ENCODE measurements at places on chromosomes 1 and 21.
A peak's percentile ranks its signal among the peaks of the same experiment; 100 is the strongest.

DNA sequence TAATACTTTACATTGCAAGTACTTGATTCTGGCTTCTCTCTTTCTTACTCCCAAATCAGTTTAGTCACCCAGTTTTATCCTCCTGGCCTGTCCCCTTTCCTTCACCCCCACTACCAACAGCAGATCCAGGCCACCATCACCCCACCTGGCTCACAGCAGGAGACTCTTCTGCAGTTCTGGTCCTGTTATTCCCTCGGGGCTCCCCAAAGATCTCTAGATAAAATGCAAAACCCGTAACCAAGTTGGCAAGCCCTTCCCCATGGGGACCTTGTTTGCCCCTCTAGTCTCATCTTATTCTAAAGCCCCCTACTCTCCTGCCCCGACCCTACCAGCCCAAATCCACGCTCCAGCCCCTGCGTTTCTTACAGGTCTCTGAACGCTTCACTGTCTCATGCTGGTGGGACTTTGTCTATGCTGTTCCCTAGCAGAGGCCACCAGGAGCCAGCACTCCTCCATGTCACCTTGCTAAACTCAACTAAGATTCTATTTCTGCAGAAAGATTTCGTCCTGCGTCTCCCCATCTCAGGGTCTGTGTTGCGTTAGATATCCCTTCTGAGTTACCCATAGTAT is 4.0 kb downstream of the ABCG1 start:
- DNase-seq = no peak

GRCh38 chr1:57839067-57839466 is 415.2 kb upstream of the DAB1 start:
- DNase-seq = no peak

GRCh38 chr1:152460529-152460899 is 46.5 kb upstream of the CRNN start:
- no peak for DNase-seq

DNA sequence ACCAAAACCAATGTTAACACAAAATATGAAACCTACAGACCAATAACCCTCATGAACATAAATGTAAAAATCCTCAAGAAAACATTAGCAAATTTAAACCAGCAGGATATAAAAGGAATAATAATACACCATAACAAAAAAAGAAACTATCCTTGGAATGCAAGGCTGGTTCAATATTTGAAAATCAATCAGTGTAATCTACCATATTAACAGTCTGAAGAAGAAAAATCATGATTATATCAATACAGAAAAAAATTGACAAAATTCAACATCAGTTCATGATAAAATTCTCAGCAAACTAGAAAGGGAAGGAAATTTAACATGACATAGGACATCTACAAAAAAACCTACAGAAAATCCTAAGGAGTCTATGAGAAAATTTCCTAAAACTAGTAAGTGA is 19.8 kb downstream of the PRMT2 start:
- no peak for DNase-seq

DNA sequence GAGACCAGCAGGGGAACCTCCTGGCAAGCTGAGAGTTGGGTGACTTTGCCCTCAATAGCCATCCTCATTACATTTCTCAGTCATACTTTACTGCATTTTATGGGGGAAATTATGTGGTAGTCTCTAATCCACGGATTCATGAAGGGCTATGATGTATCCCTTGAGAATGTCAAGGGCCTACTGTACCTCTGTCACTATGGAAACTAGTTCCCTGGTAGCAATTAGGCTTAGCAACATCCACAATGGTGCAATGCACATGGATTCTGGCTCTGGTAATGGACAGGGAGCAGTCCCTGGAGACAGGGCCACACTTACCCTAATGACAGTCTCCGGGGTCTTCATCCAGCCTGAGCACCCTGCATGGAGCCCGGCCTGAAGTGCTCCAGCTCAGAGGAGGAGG is 26.5 kb downstream of the LRRN2 start:
- DNase-seq = no peak

DNA sequence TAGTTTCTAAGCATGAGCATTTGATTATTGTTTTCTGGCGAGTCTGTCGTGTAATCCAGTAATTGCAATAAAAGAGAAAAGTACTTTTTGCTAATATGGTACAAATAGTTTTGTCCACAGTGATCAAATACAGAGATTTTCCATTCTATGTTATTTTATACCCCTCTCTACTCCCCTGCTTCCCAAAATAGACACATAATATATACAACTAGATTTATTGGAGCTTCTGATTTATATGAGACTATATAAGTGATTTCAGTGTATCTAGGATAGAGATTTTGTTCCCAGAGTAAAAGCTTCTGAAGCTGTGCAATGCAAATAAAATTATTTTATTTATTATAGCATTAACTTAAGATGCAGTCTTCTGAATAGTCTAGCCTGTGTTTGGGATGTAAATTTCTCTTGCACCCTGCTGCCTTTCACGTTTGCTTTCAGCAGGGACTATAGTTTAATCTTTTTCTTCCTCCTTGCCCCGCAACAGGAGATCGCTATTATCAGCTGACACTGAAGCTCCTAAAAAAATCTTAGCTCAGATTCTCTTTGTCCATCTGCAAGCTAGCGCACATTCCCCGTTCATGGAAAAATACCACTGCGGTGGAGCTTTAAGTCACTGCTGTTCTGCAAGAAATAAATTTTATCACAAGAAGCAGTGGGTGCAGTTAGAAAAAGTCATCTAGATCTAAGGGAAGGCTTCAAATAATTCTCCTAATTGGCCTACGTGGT is 273.3 kb downstream of the DISC1 start:
- no peak for DNase-seq

DNA sequence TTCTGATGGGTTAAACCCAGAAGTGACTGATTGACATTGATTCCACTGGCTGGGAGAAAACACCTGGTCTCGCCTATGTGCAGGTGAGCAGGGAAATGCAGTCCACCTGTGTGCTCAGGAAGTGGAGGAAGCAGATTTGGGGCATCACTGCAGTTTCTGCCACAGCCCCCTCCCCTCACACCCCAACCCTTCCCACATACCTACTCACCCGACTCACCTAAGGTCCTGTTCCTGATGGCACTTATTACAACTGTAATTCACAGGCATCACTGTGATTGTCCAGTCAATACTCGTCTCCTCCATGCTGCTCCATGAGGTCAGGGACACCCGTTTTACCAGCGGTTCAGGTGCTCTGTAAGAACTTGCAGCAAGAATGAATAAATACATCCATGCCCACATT is 68.5 kb downstream of the PCP4 start:
- DNase-seq = no peak

GRCh38 chr1:1118011-1118875 is 2.4 kb upstream of the C1orf159 start:
- DNase-seq = no peak

DNA sequence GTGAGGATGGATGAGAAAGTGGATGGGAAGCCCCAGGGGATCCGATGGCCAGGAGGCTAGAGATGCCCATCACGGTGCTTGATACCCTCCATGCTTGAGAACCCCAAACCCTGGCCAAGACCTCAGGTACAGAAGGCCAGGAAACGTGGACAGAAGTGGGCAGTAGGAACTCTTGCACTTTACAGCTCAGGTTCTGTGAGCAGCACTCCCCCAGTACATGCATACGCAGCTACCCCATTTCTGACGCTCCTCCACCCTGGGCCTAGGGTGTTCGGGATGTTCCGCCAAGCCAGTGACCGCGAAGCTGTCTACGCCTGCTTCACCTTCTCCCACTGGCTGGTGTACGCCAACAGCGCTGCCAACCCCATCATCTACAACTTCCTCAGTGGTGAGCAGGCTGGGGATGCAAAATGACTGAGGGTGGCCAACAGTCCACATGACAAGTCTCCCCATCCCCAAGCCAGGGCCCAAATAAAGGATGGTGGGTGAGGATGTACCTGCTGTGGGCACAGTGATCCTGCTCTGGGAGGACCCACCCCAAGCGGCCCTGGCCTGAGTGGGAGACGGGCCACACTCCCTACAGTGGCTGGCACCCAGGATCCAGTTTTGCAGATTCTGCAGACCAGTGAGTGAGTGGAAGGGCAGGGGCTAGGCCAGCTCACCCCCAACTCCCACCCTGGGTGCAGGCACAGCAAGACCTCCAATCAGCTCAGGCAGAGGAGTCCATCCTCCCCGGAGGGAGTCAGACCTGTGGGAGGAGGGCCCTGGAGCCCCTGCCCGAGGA is 7.4 kb downstream of the HCRTR1 start:
- no peak for DNase-seq

DNA sequence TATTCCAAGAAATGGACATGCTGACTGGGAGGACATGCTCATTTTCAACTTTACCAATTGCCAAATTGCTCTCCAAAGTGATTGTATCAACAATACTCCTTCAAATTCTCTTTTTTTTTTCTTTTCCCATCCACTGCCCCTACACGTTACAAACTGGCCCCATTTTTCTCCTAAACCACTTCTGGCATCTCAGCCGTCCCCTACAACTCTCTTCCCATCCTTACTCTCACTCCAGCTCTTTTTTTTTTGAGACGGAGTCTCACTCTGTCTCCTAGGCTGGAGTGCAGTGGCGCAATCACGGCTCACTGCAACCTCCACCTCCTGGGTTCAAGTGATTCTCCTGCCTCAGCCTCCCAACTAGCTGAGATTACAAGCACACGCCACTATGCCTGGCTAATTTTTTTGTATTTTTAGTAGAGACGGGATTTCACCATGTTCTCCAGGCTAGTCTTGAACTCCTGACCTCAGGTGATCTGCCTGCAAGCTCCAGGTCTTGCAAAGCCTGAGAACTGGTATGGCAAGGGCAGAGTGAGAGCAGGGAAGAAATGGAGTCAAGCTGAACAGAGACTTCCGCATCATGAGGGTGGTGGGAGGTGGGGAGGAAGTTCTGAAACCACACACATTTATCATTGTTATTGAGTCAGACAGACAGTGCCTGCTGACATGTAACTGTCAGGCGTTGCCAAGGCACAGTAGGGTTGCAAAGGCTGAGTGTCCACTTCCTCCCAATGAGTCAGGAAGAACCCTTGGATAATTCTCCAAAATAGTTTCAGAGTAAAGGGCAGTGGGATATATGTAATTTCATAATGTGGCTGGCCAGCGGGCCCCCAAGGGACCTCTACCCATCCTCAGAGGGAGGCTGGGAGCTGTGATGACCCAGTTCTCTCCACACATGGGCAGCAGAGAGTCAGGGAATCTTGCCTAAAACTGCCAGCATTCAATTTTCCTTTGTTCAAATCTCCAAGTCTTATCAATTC is 17.4 kb downstream of the CELA3A start:
- DNase-seq = peak; percentile 80

GRCh38 chr1:86703696-86704457 is 499 bp upstream of the SH3GLB1 start:
- DNase-seq = no peak

DNA sequence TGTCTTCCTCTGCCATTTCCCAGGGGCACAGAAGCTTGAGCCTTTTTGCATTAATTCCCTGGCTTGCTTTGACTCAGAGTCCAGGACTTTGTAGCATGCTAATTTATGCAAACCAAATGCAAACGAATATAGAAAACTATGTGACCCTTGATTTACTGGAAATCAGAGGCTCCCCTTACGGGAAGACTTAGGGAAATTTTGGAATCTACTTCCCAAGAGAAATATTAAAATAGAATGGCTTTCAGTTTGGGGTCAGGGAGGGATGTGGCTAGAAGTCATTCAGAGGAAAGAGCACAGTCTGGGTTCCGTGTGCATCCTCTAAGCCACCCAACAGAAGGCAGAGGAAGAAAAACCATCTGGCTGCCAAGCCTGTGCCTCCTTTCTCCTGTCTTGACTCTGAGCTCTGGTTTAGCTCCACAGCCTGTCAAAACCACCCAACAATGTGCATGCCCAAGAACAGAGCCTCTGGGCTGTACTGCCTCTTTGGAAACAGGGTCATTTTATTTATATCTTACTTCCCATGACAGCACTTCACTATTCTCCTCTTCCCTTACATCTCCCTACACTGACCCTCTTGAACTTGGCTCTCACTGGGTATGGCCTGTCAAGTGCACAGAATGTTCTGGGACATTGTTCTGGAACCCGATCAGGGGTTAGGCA is 30.1 kb downstream of the ATF3 start:
- DNase-seq = no peak

DNA sequence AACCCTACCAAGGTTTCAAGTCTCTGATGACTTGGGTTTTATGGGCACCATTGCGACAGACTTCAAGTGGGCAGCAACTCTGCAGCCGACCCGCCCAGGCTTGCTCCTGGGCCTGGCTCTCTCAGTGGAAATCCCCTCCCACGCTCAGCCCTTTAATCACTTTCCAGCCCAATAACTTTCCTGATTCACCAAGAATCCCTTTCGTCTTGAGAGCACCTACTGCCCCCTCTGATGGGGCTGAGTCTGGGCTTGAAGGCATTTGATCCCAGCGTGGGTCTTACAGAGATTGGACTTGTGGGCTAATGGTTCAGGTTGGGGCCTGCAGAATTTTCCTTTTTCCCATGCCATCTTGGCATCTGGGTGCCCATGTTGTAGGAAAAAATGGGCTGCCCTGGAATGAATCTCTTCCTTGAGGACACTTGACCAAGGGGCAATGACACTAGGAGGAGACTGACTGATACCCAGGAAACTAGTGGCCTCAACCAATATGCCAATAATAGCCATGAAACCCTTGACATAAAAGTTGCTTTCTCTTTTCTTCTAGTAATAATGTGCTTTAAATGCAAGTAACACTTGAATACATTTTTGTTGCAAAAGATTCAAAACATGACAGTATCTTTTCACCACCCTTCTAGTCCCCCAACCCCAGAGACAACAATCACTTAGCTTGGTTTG is 7.8 kb upstream of the PHLDA3 start:
- no peak for DNase-seq

- DNase-seq = no peak
Measured at GRCh38 chr1:151639466-151639865, 27.6 kb downstream of the SNX27 start.

DNA sequence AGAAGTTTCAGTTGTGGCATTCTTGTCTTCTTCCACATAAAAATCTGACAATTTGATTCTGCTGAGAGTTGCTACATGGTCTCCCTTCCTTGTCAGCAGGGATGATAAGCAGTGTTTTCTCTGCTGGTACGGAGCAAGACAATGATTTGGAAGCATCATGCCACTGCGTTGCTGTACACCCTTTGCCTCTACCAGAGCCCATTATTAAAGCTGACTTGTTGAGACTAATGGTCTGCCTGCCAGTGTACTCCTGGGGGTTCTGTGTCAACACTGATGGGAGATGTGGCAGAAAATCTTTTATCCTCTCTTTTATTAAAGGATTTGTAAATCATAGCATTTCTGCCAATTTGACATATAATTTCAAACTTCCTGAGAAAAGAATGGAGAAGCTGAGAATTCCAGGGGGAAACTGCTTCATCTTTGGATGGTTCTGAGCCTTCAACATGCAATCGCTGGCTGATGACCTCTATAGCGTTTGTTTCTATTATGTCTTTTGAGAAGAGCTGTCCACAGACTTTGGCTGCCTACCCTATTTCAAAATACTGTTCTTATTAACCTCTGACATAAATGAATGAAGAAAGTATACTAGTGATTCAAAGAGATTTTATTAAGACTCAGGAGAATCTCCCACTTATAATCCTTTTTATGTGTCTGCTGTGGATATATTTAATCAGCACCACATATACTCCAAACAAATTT is 47.9 kb upstream of the DYNLT5 start:
- no peak for DNase-seq

GRCh38 chr1:148308832-148309458 is 156.9 kb upstream of the NBPF11 start:
- DNase-seq = no peak
